Renal pelvis (tissue), 12 donors: ENCODE measurements at places on chromosomes 13 and 19. TPM values are rescaled to one million over a fixed set of nuclear protein-coding genes. Genes with fewer than 3 reads are reported as not detected.

GRCh38 chr13:96027496-96027895 lies 25.7 kb downstream of the UGGT2 start:
- DNase-seq: no peak

DNA sequence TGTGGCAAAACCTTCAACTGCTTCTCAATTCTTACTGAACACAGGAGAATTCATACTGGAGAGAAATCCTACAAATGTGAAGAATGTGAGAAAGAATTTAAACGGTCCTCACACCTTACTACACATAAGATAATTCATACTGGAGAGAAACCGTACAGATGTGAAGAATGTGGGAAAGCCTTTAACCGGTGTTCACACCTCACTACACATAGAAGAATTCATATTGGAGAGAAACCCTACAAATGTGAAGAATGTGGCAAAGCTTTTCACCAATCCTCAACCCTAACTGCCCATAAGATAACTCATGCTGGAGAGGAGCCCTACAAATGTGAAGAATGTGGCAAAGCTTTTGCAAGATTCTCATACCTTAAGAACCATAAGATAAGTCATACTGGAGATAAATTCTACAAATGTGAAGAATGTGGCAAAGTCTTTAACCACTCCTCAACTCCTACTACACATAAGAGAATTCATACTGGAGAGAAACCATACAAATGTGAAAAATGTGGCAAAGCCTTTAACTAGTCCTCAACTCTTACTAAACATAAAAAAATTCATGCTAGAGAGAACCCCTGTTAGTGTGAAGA lies 111.7 kb downstream of the ZNF100 start:
- DNase-seq: no peak

Gene TICAM1
- 7.7 TPM for polyA plus RNA-seq

Gene TNFSF9
- polyA plus RNA-seq: 0.55 TPM

Gene CATSPERD
- not detected for polyA plus RNA-seq

- DNase-seq: peak; percentile 67
Measured at GRCh38 chr19:41939861-41940730, 11.8 kb upstream of the ERFL start.

GRCh38 chr19:48396016-48396823 lies 2.8 kb downstream of the GRIN2D start:
- no peak for DNase-seq

Gene SHISA2
- polyA plus RNA-seq: 60.9 TPM

- DNase-seq: no peak
Measured at GRCh38 chr19:29671393-29672160, 6.3 kb downstream of the PLEKHF1 start.

Gene KCNRG
- 2.3 TPM for polyA plus RNA-seq

Gene ZNF570
- polyA plus RNA-seq: 12.0 TPM

Gene BRD4
- polyA plus RNA-seq: 58.6 TPM

- DNase-seq: no peak
Measured at GRCh38 chr13:33380487-33381079, 95.0 kb upstream of the STARD13 start.

Gene ALOX5AP
- 4.5 TPM for polyA plus RNA-seq

GRCh38 chr13:103302676-103303075 lies 236.5 kb upstream of the SLC10A2 start:
- DNase-seq: no peak

GRCh38 chr19:29796173-29796573 lies 15.6 kb upstream of the CCNE1 start:
- DNase-seq: no peak

DNA sequence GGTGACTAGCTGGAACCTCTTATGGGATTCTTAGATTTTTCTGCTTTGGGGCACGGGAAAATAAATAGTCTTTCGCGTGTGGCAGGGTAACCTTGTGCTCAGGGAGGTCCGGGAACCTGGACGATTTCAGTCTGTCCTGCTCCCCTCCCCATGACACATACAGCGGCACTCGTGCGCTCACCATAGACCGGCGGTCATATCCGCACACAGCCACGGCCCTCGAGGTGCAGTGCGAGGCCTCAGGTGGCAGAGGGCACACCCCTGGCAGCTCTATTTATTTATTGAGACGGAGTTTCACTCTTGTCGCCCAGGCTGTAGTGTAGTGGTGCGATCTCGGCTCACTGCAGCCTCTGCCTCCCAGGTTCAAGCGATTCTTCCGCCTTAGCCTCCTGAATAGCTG lies 3.0 kb downstream of the ONECUT3 start:
- DNase-seq: no peak

DNA sequence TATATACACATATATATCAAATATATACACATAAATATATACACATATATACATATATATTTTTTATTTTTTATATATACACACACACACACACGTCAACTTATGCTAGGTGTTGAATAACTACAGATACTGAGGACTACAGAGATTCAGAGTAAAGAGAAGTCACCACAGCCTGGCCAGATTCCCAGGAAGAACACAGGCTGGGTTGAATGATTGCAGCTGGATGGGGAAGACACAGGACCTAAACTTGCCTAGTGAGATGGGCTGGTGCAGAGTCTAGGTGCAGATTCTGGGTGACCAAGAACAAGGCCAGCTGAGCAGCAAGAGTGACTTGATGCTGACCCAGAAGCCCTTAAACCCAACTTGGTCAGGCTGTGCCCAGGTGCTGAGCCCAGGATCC lies 241.3 kb downstream of the KCTD12 start:
- no peak for DNase-seq

DNA sequence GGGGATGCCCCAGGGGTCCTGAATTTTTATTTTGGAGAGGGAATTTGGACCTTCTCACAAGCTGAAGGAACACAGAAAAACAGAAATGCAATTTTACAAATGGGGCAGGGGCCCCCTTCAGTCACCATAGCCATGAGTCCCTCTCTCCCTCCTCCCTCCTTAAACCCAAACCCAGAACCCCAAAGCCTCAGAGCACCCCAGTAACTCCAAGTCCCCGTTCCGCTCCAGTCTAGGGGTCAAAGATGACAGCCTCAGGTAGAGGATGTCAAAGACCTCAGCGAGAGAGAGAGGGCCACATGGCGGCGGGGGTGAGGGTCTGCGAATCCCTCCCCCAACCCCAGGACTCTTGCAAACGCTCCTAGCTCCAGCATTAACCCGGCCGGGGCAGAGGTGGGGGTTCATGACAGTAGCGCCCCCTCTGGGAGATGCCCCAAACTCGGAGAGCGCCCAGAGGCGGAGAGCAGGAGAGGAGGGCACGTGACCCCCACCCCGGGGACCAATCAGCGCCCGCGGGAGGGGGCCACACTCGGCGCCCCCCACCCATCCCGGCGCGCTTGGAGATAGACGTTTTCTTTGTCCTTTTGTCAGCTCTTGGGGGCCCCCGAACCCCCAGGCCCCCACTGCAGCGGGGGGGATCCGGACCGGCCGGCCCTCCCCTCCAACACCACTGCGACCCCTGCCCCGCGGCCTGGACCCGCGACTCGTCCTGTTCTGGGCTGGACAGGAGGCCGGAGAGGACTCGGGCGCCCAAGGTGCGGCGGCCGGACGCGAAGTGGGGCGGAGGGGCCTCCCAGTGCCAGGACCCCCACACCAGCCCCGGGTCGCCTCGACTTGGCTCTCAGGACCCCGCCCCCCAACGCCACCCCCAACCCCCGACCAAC lies 20.8 kb upstream of the SEMA6B start:
- DNase-seq: no peak

DNA sequence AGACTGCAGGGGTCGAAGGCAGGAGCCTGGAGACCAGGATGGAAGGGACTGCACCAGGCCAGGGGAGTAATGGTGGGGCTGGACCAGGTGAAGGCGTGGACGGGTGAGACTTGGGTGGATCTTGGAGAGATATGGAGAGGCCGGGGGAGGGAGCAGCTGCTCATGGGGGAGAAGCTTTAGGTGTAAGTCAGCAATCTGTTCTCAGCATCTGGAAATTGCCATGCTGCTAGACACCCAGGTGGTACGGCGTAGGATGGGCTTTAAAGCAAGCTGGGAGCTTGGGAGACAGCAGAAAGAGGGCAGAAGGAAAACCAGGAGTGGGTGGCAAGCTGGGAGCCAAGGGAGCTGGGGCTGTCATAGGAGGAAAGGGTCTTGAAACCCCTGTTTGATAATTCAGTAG lies 3.0 kb downstream of the CERS4 start:
- no peak for DNase-seq

- DNase-seq: no peak
Measured at GRCh38 chr19:55079400-55080038, 3.9 kb downstream of the EPS8L1 start.

GRCh38 chr19:7674010-7675005 lies 2.6 kb upstream of the MCEMP1 start:
- DNase-seq: no peak

- no peak for DNase-seq
Measured at GRCh38 chr19:45137179-45137761, 23.5 kb downstream of the NKPD1 start.

GRCh38 chr19:46555628-46556280 lies 45.4 kb upstream of the CALM3 start:
- DNase-seq: no peak

Gene TRPC4
- 3.7 TPM for polyA plus RNA-seq

DNA sequence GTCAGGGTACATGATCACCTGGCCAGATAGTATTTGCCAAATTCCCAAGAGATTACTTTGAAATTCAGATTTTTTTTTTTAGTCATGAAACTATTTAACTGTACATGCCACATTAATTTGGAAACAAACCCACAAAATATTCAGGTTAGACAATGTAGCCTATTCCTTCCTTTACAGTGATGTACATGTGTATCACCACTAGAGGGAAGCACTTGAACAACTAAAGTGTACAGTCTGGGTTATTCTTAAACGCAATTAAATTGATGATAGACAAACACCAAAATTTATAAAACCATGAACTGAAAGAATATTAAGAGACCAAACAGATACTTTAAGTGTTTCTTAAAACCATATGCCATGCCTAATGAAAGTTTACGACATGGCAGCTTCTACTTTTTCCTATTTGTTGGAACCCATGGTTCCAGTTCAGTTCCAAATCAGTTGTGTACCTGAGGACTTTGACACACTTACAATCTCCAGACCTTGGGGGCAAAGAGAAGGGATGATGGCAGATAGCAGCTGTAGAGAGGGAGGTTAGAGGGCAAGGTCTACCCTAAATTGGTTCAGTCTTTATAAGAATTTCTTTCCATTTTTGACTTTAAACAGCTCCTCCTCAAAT lies 52.8 kb downstream of the TNFSF13B start:
- DNase-seq: peak; percentile 41

Gene OR4F17
- not detected for polyA plus RNA-seq

GRCh38 chr19:13860679-13861391 lies 16.1 kb upstream of the NANOS3 start:
- DNase-seq: no peak

DNA sequence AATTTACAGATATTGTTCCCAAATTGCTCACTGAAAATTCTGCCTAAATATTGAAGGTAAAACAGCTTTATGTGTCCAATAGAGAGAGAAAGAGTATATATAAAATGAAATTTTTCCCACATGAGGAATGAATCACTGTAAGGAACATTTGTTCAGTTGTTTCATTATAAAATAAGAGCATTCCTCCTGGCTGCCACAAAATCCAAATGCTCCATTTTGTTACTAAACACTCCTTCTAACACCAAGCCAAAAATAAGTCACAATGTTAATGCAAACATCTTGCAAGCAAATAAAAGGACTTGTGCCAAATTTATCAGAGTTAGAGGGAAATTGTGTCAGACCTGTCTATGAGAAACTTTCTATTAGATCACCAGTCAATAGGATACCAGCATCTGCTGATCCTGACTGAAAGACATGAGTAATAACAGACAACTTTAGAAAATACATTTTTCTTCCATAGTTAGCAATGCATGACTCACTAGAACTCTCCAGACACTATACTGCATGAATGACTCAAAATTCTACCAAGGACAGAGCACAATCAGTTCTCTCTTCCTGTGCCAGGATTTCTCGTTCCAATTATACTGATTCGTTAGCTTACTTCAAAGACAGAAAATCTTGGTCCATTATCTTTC lies 83.5 kb upstream of the FNDC3A start:
- no peak for DNase-seq

Gene ZNF625
- polyA plus RNA-seq: 18.6 TPM

DNA sequence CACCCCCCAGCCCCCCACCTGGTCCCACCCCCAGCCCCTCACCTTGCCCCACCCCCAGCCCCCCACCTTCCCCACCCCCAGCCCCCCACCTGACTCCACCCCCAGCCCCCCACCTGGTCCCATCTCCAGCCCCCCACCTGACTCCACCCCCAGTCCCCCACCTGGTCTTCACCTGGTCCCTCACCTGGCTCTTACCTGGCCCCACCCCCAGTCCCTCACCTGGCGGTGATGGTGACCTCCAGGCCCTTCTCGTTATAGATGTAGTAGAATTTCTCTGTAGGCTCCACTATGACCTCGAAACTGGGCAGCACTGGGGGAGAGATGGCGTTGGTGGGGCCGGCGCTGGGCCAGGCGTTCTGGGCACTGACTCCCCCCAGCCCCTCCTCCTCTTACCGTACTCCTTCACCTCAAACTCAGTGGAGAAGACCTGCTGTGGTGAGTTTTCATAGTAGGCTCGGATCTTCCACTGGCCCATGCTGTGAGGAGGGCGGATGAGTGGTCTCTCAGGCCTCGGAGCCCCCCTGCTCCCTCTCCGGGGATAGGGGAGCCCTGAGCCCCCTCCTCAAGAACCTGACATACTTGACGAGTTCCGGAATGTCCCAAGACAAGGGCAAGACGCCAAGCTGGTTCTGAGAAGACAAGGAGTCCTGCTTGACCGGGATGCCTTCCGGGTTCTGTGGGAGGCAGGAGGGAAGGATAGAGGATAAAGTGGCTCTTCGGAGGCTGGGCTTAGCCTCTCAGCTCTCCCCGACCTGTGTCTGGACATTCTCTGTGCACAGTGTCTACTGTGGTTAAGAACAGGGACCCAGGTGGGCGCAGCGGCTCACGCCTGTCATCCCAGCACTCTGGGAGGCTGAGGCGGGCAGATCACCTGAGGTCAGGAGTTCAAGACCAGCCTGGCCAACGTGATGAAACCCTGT lies 6.4 kb downstream of the C3 start:
- no peak for DNase-seq

Gene LATS2
- polyA plus RNA-seq: 21.7 TPM

Gene ZSCAN5A
- polyA plus RNA-seq: 12.2 TPM

Gene MBD3L2
- not detected for polyA plus RNA-seq

Gene DPF1
- polyA plus RNA-seq: 1.2 TPM

- no peak for DNase-seq
Measured at GRCh38 chr13:98530217-98530616, 46.7 kb downstream of the STK24 start.

GRCh38 chr19:6048793-6049405 lies 61.4 kb downstream of the RFX2 start:
- peak; percentile 82 for DNase-seq

GRCh38 chr13:84999252-84999651 lies 800.0 kb downstream of the SLITRK6 start:
- DNase-seq: no peak

DNA sequence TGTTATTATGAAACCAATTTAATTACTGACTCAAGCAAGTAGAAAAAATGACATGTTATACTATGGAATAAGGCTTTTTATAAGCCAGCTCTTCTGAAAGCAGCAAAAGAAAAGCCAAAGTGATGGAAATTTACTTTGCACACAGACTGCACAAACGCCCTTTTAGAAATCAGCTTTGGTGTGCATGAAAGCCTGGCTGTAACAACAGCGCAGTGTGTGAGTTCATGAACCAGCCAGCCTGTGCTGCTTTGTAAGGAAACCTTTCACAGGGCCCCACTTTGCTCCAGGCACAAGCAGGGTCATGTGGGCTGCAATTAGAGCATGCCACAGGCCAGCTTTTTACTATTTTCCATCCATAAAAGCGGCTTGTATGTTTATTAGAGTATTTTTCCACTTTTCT lies 13.6 kb upstream of the IFT88 start:
- DNase-seq: peak; percentile 24

- DNase-seq: no peak
Measured at GRCh38 chr13:51999510-51999911, 11.7 kb downstream of the ATP7B start.

Gene DLEU7
- polyA plus RNA-seq: 1.2 TPM
